ENCODE measurements at places on chromosomes 3 and 15. TPM values are rescaled to one million over a fixed set of nuclear protein-coding genes. Genes with fewer than 3 reads are reported as not detected.

The PLSCR4 gene
- total RNA-seq: 693 TPM

The PLAAT1 gene
- total RNA-seq: 0.44 TPM

The ISL2 gene
- under 0.01 TPM for total RNA-seq

The CISH gene
- total RNA-seq: 0.44 TPM

The EBLN2 gene
- 9.6 TPM for total RNA-seq

The PLSCR5 gene
- not detected for total RNA-seq

The TLR9 gene
- 0.06 TPM for total RNA-seq

The ABTB1 gene
- 9.3 TPM for total RNA-seq

The TMEM158 gene
- total RNA-seq: 0.44 TPM

The C3orf22 gene
- not detected for total RNA-seq

The PIK3CA gene
- total RNA-seq: 23.5 TPM

The BAHD1 gene
- 6.3 TPM for total RNA-seq

The ALPK3 gene
- total RNA-seq: 104 TPM

The TNFAIP8L3 gene
- 9.7 TPM for total RNA-seq

The HTD2 gene
- 3.2 TPM for total RNA-seq

The CTXN2 gene
- not detected for total RNA-seq

The ZNF860 gene
- total RNA-seq: 1.5 TPM

The ABHD17C gene
- 7.5 TPM for total RNA-seq

The B2M gene
- total RNA-seq: 2,993 TPM

The SLC12A1 gene
- not detected for total RNA-seq

The TMED3 gene
- 101 TPM for total RNA-seq

The MAPKBP1 gene
- 24.8 TPM for total RNA-seq

The SCN5A gene
- total RNA-seq: 5.2 TPM

The REC114 gene
- total RNA-seq: not detected

The ATP13A5 gene
- not detected for total RNA-seq

The LAMB2 gene
- total RNA-seq: 745 TPM

The TAGLN3 gene
- not detected for total RNA-seq

The GOLGA8S gene
- not detected for total RNA-seq

The RHOV gene
- not detected for total RNA-seq

The SEMA3B gene
- total RNA-seq: 0.49 TPM

The OIP5 gene
- total RNA-seq: 5.3 TPM

The EIF2B5 gene
- total RNA-seq: 31.7 TPM

The CFAP20DC gene
- 0.81 TPM for total RNA-seq

The C3orf49 gene
- total RNA-seq: not detected

The NDUFB5 gene
- total RNA-seq: 107 TPM

The PRC1 gene
- 178 TPM for total RNA-seq

The CCR4 gene
- total RNA-seq: 0.25 TPM

The KLHL40 gene
- not detected for total RNA-seq

The COPS2 gene
- total RNA-seq: 67.7 TPM

The FAM81A gene
- total RNA-seq: 0.06 TPM

The GOLGA8N gene
- total RNA-seq: 2.6 TPM

The SLC28A1 gene
- not detected for total RNA-seq

The TF gene
- total RNA-seq: 0.19 TPM

The ADCY5 gene
- 0.06 TPM for total RNA-seq

The CSPG4 gene
- 4.7 TPM for total RNA-seq

The HIGD1A gene
- 79.0 TPM for total RNA-seq

The RBPMS2 gene
- total RNA-seq: not detected

The CPNE9 gene
- not detected for total RNA-seq
